Activated CD4-positive, alpha-beta memory T cell treated with anti-CD3 and anti-CD28 coated beads for 36 hours (primary cell): ENCODE measurements at places on chromosomes 2 and 18. TPM values are rescaled to one million over a fixed set of nuclear protein-coding genes. Genes with fewer than 3 reads are reported as not detected.

Gene PLB1
- 0.64 TPM for total RNA-seq

DNA sequence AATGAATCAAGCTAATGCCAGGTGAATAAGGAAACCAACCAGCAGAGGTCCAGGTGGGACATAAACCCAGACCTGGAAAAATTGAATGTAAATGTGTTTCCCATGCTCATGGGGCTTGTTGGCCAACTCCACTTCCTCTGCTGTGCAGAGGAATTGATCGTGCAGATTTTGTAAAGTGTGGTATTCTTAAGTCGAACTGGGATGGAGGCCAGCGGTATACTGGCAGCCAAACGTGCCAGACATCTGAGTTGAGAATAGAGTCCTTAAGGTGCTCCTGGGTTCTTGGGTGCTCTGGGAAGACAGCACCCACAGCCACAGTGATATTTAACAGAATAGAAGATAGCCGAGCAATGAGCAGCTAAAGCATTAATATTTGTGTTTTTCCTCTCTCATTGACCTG, 146.5 kb upstream of the LGALSL start:
- no peak overlapping the region for H3K4me3 ChIP-seq
- H3K36me3 ChIP-seq: no peaks in the 10 kb centered on the region
- DNase-seq: no peak
- no peaks in the 10 kb centered on the region for H3K4me1 ChIP-seq
- H3K27ac ChIP-seq: no peak overlapping the region

GRCh38 chr18:62413206-62413605, 88.1 kb downstream of the TNFRSF11A start:
- H3K27me3 ChIP-seq: peaks cover 21% of the 10 kb centered on the region
- peaks cover 4% of the 10 kb centered on the region for H3K36me3 ChIP-seq
- H3K4me3 ChIP-seq: no peak overlapping the region

Gene RAB27B
- 0.31 TPM for total RNA-seq
